ENCODE measurements at places on chromosomes 12 and 14. TPM values are rescaled to one million over a fixed set of nuclear protein-coding genes. Genes with fewer than 3 reads are reported as not detected.

The IFNG-AS1 gene
- total RNA-seq = 0.92 TPM

The NCAPD2 gene
- 26.7 TPM for total RNA-seq

The LAG3 gene
- total RNA-seq = 1.5 TPM

DNA sequence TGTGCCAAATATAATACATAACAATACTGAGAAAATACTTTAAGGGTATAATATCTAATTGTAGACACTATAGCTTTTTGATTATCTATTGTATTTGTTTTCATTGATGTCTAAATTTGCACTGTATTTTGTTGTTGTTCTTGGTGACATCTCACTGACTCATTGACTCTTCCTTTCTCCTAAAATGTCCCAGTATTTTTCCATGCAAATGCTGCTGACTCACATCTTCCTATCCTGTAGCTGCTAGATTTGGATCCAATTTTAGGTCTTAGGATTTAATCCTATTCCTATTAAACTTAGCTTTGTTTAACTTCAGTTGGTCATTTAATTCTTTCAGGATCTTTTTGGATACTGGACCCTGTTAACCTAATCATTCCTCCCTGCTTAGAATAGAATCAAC lies 148.5 kb downstream of the TMTC2 start:
- H3K27me3 ChIP-seq = no peaks in the 10 kb centered on the region
- no peak for DNase-seq
- no peak overlapping the region for H3K27ac ChIP-seq
- H3K36me3 ChIP-seq = no peaks in the 10 kb centered on the region

- H3K27me3 ChIP-seq = no peaks in the 10 kb centered on the region
- H3K27ac ChIP-seq = no peak overlapping the region
- peaks cover 15% of the 10 kb centered on the region for H3K4me1 ChIP-seq
- DNase-seq = no peak
Measured at GRCh38 chr12:2485681-2486080, 309.1 kb upstream of the FKBP4 start.

DNA sequence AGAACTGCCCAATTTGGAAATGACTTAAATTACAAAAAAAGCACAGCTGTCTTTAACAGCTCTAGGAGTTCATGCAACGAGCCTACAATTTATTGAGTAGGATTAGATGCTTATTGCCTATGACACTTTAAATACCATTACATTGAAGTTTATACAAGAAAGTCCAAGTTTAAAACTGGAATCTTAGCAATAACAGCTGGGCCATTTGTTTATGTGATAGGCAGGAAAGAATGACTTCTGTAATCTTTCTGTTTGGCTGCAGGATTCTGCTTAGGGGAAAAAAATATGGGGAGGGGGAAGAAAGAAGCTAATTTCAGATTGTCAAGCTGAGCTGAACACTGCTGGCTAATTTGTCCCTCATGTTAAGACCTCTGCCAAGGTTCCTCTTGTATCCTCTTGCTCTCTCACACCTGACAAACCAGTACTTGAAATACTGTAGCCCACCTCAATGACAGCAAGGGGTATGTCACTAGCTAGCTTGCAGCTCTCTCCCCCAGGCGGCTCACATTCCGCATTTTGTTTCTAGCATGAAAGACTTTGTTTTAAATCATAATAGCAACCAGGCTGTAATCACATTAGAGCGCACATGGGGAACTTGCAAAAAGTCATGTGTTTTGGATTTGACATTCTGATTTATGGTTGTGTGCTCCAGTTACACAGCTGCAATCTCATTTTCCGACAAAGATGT lies 384.8 kb downstream of the BMP4 start:
- no peak for DNase-seq
- H3K4me1 ChIP-seq = no peaks in the 10 kb centered on the region
- H3K36me3 ChIP-seq = no peaks in the 10 kb centered on the region
- H3K27me3 ChIP-seq = no peaks in the 10 kb centered on the region

DNA sequence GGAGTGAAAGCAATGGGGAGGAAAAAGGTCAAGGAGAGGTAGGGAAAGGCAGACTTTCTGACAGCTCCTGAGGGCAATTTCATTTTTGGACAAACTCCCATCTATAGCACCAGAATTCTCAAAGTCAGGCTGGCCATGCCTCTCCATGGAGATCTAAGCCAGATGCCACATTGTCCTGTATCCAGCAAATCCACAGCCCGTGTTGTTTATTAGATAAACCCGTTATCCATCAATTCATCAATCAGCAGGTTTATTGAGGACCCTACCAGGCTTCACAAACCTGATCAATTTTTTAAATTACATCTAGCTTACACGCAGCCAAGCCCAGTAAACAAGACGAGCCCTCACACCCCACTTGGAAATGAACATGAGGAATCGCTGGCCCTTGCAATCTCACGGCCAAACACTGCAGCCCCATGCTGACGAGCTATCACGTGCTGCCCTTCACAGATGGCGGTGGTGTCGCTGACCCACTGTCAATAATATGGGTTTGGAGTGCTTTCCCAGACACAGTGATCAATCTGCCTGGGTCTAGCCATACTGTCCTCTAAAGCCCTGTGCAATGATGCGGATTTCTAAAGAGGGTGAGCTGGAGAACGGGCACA lies 332.9 kb downstream of the DPF3 start:
- no peaks in the 10 kb centered on the region for H3K27me3 ChIP-seq
- H3K4me3 ChIP-seq = no peak overlapping the region
- peaks cover 11% of the 10 kb centered on the region for H3K4me1 ChIP-seq
- no peaks in the 10 kb centered on the region for H3K36me3 ChIP-seq

DNA sequence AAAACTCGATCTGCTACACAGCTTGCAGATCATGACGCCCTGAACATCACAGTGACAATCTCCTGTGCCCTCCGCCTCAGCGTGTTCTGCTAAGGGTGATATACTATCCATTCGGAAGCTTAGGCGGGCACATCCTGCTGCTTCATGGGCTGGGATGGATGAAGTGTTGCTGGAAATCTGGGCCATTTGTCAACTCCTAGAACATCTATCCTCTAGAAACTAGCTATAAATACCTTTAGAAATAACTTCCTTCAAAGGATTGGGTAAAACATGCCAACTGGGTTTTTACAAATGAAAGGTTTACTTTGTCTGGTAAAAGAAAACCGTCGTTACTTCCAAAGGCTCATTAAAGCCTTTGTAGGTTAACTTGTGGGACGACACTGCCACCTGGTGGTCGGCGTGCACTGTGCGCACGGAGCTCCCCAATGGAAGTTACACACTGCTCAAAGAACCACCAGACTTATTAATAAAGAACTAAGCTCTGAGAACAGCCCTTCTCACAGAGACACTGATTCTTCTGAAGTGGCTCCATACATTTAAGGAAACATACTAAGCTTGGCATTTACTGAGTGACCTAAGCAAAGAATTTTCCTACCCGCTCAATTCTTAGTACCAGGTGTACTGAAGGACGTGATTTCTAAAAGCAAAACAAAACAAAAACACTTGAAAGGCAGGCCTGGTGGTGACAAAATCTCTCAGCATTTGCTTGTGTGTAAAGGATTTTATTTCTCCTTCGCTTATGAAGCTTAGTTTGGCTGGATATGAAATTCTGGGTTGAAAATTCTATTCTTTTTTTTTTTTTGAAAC lies 21.6 kb upstream of the CACNA2D4 start:
- no peak for DNase-seq
- peaks cover 43% of the 10 kb centered on the region for H3K4me1 ChIP-seq
- H3K4me3 ChIP-seq = peak overlapping the region; percentile 43
- H3K27me3 ChIP-seq = no peaks in the 10 kb centered on the region
- H3K27ac ChIP-seq = peak overlapping the region; percentile 23

DNA sequence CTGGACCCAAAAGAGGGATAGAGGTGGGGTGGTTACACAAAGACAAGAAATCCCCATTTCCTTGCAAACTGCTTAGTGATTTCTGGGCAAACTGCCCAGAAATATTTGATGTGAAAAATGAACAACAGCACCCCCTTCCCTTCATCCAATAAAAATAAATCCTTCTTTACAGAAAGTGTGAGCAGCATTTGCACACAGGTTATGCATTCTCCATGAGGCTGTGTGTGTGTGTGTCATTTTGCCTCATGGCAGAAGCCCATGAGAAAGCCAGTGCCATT lies 17.2 kb upstream of the NRXN3 start:
- no peak for DNase-seq
- H3K4me3 ChIP-seq = no peak overlapping the region
- no peaks in the 10 kb centered on the region for H3K4me1 ChIP-seq
- H3K27me3 ChIP-seq = no peaks in the 10 kb centered on the region

DNA sequence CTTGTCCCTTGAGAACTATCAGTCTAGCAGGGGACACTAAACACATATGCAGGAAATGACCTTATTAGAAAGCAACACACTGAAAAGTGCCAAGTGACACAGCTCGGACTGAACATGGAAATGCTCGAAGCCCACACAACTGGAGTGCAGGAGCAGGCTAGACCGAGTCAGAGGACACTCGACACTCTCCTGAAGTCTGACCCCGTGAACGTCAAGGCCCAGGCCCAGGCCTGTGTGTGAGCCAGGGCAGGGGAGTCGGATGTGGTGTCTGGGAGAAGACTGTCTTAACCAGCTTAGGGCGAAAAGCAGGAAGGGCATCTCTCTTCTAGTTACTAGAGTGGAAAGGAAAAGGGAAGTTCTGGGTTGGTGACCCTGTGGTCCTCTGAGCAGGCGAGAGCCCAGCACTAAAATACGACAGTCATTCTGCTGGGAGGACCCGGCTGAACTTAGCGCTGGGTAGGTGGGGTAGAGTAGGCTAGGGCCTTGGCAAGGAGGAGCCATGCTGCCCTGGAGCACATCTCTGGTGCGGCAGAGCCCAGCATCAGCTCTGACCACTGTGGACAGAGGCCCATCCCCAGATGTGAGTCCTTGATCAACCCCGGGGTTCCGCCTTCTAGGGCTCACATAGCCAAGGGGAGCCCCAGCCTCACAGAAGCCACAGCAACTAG lies 93.0 kb downstream of the NTF3 start:
- DNase-seq = no peak
- no peak overlapping the region for H3K4me3 ChIP-seq
- H3K36me3 ChIP-seq = no peaks in the 10 kb centered on the region
- no peaks in the 10 kb centered on the region for H3K4me1 ChIP-seq
- H3K27me3 ChIP-seq = no peaks in the 10 kb centered on the region

DNA sequence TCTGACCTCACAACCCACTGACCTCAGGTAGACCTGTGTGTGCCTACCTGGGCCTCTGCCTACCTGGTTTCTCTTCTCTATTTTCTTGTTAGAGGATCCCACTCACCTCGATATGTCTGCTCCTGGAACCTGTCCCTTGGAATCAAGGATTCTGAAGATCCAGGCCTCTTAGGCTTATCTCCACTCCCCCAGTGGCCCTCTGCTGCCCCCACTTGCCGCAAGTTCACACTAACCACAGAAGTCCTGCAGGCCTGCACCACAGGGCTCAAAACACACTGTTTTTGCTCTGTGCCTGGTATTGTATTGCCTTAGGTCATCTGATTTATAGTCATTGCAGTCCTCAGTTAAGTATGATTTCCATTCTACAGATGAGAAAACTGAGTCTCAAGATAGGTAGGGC lies 15.3 kb upstream of the NRXN3 start:
- no peak overlapping the region for H3K27ac ChIP-seq
- no peaks in the 10 kb centered on the region for H3K4me1 ChIP-seq
- no peak for DNase-seq
- H3K36me3 ChIP-seq = no peaks in the 10 kb centered on the region
- H3K27me3 ChIP-seq = no peaks in the 10 kb centered on the region

DNA sequence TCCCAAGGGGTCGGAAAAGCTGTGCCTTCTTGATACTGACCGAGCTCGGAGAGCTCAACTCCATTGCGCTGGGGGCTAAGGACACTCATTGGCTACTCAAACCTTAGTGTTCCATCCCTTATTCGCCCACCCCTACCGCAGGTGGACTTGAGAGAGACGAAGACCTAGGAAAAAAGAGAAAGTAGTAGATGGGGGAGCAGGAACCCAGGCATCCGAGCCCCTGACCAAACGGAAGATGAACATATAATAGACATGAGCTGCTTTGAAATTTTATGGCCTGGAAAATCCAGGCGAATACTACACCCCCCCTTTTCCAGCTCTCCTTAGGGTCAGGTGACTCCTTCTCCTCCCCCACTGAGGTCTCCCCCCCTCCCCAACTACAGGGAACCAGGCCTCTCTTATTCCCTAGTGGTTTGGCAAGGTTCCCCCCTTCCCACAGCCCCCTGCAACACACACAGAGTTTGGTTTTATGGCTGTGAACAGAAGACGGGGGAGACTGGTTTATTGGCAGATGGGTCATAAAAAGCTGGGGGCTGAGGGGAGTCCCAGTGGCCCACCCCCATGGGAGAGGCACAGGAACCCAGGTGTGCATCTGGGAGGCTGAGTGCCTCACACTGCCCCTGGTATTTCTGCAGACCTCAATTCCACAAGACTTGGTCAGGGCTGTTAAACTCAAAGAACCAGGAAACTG lies 1.6 kb downstream of the GDF11 start:
- peak overlapping the region; percentile 89 for H3K4me3 ChIP-seq
- H3K27me3 ChIP-seq = no peaks in the 10 kb centered on the region
- DNase-seq = no peak
- no peaks in the 10 kb centered on the region for H3K36me3 ChIP-seq
- H3K4me1 ChIP-seq = peaks cover 16% of the 10 kb centered on the region
- peak overlapping the region; percentile 38 for H3K27ac ChIP-seq

GRCh38 chr12:46369474-46370379 lies 2.8 kb downstream of the SLC38A2 start:
- H3K4me3 ChIP-seq = peak overlapping the region; percentile 95
- H3K4me1 ChIP-seq = peaks cover 47% of the 10 kb centered on the region
- H3K36me3 ChIP-seq = peaks cover 46% of the 10 kb centered on the region
- no peak for DNase-seq

- DNase-seq = no peak
- peaks cover 17% of the 10 kb centered on the region for H3K4me1 ChIP-seq
- no peak overlapping the region for H3K27ac ChIP-seq
- H3K36me3 ChIP-seq = no peaks in the 10 kb centered on the region
Measured at GRCh38 chr12:80622271-80622670, 85.2 kb upstream of the MYF6 start.

DNA sequence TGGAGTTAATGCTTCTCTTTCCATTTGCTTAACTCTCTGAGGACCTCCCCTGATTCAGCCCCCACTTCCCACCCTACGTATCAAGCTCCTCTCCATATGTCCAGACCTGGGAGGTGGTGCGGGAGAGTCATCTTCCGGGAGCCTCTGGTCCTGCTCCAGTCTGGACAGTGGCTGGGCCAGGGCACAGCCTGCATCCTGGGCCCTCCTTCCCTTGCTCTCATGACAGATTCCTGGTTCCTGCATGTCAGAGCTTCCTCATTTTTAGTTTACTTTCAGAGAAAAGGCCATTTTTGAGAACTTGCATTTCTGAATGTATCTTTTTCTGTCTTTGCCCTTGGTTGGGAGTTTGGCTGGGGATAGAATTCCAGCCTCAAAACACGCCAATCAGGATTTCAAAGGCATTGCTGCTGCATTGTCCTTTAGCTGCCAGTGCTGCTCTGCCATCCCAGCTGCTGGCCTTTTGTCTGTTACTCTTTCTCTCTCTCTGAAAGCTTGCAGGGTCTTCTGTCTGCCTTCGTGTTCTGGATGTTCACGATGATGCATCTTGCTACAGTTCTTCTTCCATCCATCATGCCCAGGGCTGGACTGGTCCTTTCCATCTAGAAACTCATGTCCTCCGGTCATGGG lies 54.7 kb downstream of the SLC6A12 start:
- no peaks in the 10 kb centered on the region for H3K36me3 ChIP-seq
- H3K4me1 ChIP-seq = no peaks in the 10 kb centered on the region
- H3K27me3 ChIP-seq = no peaks in the 10 kb centered on the region
